NCI-H1694 treated with DMSO at 0.1 percent for 48 hours (cell line): ENCODE measurements at places on chromosomes 2 and 18.

- DNase-seq: no peak
Observed at GRCh38 chr2:239275044-239275685, 125.7 kb downstream of the HDAC4 start.

GRCh38 chr2:1731963-1732768 is 12.1 kb downstream of the PXDN start:
- DNase-seq: peak; percentile 43

DNA sequence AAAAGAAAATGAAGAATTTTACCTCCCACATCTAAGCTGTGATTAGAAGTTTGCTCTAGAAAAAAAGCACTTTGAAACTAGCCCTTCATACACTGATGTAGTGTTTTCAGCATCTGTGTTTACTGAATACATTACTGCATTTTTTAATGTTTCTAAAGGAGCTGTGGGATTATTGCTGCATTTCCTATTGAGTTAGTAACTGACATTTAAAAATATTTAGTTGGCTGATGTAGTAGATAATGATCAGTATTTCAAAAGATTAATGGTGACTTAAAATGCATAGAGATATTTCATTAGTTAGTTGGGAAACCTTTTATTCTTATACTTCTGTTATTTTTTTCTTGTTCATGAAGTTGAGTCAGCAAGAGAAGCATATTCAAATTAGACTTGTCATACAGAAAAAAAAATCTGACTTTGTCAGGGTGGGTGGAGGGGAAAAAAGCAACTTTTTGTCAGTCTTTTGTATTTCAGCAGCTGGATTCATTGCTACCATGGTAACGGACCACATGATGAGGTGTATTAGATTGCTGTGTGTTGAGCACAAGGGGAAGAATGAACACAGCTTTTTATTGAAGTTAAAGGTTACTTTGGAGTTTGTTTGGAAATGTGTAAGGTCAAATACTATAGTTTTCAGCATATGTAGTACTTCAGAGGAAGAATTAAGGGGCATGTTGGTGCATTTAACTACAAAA is at the start of gene DTNA:
Gene DTNA, plus strand, starts transcription at position 549 of the 692 bp plus-strand sequence. CDS start 45,679 bp downstream, outside the sequence.
- DNase-seq: no peak

- DNase-seq: peak; percentile 19
Observed at GRCh38 chr2:181185948-181186347, 205.5 kb downstream of the UBE2E3 start.

- no peak for DNase-seq
Observed at GRCh38 chr2:237431837-237432236, 17.9 kb upstream of the COL6A3 start.

- DNase-seq: no peak
Observed at GRCh38 chr2:32002406-32002805, 8.4 kb downstream of the MEMO1 start.

- no peak for DNase-seq
Observed at GRCh38 chr2:53750041-53750768, 17.4 kb upstream of the CHAC2 start.

DNA sequence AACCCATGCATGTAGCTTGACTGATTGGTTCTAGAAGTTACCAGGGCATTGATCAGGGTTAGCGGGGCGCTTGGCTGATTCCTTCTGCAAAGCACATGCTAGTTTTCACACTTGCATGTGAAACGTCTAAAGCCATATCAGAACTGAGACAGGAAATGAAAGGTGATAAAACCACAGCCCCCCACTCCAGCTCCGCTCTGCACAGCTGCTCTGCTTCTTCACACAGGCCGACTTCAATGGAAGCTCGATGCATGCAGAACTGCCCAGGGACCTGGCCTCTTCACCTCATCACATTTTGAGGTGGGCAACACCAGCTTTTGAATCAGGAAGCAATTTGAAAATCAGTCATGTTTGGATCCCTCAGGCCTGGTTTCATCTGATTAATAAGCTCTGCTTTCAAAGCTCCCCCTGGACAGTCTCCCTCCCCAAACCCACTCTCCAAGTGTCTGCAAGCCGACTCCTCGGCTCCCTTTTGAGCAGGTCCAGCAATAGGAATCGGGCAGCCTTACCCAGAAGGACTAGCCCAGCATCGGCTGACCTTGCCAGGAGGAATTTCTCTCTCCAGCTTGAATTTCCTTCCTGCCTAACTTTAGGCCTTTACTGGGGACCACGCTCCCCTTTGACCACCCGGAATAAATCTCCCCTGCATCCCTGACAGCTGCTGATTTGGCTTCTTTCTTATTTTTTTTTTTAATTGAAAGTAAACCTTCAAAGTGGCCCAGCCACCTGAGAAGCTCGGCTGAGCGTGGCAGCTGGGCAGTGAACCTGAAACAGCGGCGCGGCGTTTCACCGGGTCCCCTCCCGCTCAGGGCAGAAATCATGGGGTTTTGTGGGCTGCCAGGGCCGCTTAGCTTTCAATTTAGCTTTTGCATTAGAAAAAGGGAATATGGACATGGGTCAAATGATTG is 31.7 kb downstream of the HRH4 start:
- no peak for DNase-seq

DNA sequence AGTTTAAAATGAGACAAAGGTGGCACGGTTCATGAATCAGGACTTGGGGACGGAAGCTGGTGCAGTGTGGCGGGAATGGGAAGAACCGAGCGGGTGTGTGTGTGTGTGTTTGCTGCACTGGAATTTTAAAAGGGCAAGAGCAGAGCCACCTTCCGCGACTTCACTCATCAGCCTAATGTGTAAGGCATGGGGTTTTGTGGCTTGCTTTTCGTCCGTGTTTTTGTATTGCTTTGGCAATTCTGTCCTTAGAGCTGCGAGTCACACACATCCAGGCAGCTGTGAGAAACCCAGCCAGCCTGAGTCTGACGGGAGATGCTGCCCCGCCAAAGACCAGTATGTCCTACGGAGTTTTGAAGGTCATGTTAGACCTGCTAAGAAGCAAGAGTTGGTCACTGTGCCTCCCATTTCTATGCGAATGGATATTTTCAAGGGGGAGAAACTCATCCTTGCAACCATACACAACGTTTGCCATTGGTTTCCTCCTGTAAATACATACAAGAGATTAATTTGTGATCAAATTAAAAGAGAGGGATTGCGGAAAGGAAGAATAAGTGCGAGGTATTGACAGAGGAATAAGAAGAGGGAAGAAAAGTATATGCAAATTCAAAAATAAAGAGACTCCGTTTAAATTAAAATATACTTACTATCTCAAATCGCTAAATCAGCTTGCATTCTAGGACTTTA is 665 bp upstream of the CACNB4 start:
- peak; percentile 41 for DNase-seq

GRCh38 chr2:3189076-3189591 is 188.5 kb downstream of the EIPR1 start:
- no peak for DNase-seq

GRCh38 chr2:68108120-68108519 is 45.3 kb upstream of the C1D start:
- no peak for DNase-seq

DNA sequence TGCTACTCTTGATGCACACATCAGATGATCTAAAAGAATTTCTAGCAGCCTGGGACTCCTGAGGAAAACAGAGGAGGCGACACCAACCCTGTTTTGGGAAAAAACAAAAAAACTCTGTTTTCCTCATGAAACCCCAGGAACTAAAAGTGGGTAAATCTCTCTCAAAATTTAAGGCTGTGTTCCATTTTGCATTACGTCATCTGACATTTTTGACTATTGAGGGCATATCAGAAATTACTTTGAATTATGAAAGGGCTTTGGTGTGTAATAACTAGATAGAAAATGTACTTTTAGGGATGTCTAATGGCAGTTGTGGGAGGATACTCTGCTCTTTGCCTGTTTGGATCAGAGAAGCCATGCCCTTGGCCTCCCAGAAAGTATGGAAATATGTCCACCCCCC is 963.0 kb downstream of the CNTNAP5 start:
- no peak for DNase-seq

- DNase-seq: no peak
Observed at GRCh38 chr18:77784759-77785379, 535.2 kb downstream of the GALR1 start.

DNA sequence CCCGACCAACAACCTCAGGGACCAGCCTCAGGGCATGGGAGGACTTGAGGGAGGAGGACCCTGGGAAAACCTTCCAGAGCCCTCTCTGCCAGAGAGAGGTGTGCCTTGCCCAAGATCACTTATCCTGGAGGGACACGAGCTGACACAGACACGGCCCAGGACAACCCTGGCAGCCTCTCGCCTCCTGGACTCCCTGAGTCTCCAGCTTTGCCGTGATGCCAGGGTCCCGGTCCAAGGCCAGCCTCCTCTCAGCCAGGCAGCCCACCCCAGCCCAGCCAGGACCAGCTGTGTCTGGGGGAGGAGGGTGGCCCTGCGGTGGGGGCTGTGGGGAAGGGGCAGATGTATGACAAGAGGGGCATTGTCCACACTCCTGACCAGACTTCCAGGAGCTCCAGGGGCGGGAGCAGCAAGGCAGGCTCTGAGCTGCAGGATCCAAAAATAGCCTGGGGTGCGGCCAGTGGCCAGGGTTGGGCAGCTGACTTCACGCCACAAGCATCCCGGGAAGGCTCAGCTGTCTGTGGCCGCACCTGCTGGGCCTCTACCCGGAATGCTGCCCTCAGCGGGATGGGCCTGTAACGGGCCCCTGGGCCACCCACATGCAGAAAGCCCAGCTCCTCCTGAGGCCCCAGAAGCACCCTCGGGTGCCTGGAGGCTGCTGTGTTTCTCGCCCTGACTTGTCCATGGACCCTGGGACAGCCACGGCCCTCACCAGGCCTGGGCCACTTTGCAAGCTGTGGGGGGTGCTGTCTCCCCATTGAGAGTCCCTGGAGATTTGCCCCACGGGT is 65.5 kb upstream of the GPC1 start:
- DNase-seq: no peak

DNA sequence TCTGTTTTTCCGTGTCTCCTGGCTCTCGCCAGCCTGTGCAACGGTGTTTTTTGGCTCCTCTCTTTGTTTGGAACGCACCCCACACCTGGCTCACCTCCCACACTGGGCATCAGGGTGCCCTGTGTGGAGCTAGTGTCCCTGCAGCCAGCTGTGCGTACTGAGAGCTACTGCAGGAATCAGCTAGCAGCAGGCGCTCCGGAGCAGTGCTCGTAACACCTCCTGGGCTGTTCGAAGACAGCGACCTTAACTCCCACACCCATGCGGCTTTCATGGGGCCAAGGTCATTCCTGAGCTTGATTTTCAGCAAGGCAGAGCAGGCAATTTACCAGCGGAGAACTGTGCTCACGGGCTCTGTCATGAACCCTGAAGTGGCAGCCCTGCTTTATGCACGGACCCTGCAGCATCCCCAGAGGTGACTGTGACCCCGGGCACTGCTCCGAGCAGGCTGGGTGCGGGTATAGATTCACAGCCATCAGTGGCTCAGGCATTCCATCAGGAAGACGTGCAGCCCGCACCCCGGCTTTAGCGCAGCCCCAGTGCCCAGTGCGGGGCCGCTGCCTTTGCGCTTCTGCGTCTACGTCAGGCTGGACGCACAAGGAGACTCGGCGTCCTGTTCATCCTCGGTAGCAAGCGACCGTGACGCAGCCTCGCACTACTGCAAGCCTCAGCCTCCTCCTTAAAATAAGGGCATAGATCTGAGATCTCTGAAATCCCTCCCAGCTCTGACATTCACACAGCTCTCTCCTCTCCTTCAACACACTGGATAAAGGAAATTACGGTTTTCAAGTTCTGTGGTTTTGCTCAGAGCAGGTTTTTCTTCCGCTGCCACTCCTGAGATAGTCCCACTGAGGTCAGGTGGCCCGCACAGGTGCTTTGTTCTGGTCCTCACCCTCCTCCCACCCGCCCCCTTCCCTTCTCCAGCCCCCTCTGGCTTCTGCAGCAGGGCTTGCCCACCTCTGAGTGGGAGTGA is 58.2 kb downstream of the ADI1 start:
- peak; percentile 22 for DNase-seq

DNA sequence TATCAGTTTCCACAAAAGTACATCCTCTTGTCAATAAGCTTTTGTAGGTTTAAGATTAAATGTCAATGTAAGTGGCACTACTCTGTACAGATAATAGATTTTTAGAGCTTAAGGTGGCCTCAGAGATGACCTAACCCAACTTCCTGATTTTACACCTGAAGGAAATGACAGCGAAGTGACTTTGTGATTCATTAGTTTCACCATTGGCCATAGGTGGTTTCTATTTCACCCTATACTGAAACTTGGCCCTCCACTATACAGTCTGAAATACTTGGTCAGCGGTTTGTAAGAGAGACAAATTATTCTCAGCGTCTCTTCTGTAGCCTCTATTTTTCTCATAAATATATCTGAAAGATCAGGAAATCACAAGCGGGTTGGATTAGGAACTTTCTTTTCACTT is 330.4 kb upstream of the FAM98A start:
- DNase-seq: no peak

DNA sequence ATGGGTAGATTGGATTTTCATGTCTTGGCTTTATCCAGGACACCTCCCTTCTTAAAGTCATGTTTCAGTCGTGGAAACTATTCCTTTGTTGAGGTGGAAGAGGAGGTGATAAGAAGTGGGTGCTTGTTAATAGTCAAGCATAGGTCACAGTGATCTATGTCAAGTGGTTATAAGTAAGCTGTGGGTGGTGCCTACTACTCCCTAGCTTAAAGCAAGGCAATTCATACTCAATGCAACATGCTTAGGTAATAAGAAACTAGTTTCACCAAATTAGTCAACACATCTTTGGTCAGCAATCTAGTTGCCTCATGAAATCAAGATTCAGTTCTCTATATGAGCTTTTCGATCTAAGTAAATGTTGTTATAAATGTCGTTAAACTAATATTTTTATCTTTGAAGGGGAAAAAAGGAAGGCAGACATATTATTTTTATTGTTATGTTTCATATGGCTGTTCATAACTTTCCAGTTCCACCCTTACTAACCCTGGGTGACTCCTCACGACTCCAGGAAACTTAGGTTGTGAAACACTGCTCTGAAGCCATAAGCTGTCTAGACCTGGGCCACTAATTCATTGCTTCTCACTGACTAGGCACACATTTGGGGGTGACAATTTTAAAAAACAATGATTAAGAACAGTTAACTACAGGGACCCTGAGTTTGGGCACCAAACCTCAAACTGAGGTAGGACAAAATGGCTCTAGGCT is 5.8 kb upstream of the ABCB11 start:
- no peak for DNase-seq

DNA sequence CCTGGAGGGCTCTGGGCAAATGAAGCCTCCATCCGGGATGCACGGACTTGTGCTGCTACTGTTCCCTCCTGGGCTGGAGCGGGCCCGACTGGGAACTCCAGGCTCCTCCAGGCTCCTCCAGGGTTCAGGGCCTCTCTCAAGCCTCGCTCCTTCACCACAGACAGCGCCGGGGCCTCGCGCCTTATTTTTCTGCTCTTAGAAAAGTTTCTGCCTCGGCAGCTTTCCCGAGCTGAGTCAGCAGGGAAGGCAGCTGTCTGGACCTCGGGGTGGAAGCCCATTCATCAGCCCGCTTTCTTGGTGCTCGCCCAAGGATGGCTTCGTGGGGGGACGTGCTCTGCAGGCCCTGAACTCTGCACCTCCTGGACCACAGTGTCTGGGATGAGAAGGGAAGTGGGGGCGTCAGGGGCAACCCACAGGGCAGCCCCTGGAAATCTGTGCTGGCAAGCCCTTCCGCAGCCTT is 12.9 kb upstream of the TEX51 start:
- DNase-seq: no peak
